ENCODE measurements at places on chromosomes 12 and 14.
A peak's percentile ranks its signal among the peaks of the same experiment; 100 is the strongest.

- DNase-seq, result no peak
Measured at GRCh38 chr14:96953087-96953874, 156.1 kb downstream of the VRK1 start.

DNA sequence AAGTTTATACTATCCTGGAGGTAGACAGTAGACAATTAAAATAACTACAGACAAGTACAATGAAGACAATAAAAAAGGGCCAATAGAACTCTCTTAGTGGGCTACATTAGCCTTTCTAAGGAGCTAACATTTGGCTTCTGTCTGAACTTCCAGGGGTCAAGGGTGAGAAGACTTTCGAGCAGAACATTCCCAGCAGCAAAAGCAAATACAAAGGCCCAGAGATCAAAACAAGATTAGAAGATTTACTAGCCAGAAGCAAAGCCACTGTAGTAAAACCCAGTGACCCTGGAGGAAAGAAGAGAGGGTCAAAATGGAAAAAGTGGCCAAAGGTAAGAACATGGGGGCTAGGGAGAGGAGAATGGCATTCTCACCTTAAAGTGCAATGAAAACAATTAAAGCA lies 63.2 kb downstream of the ATP2B1 start:
- no peak for DNase-seq

GRCh38 chr14:36986407-36986806 lies 186.0 kb downstream of the SLC25A21 start:
- DNase-seq, result no peak

DNA sequence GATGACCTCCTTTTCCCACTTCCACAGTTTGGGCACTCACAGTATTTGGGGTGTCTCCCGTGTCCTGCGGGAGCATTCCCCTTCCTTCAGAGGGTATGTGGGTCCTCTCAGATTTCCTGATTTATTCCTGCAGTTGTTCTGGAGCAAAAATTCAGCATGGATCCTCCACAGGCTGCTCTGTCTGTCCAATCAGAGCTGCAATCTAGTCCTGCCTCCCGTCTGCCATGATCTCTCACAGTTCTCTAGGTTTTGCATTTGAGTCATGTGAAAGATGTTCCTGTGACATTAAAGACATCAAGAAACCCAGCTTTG lies 435.9 kb downstream of the TMTC2 start:
- DNase-seq, result no peak

- no peak for DNase-seq
Measured at GRCh38 chr12:127268706-127269425, 998.1 kb upstream of the TMEM132C start.

DNA sequence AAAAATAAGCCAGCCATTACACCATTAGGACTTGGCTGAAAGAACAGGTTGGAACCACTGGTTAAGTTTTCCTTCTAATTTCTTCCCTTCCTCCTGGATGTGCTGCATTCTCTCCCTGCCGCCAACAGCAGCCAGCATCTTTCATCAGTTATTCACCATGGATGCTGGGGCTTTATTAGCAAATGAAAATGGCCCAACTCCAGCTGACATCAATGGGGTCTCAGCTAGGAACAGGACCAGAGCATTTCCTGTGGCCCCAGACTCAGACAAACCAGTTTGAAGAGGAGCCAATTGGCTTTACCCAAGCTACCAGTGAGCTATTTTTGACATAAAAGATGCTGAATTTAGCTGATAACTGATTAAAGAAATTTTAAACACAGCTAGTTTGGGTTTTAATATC lies 26.0 kb upstream of the TBX5 start:
- DNase-seq, result no peak

GRCh38 chr12:83261998-83262397 lies 575.3 kb downstream of the TMTC2 start:
- DNase-seq, result no peak

DNA sequence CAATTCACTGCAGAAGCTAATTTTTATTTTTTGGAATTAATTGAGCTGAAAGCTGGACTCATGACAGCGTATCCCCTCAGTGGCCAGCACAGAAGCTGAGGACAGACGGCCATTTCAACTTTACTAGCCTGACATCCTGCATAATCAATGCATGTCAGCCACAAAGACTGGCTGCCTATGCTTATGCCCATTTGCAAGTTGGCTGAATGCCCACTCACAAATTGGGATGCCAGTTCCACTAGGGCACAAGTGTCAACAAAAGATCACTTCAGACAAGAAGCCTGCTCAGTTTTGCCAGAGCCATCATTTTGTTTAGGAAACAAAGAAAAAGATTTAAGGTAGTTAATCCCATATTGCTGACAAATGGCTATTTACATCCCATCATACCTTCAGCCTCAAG lies 417.6 kb downstream of the NOVA1 start:
- no peak for DNase-seq

- DNase-seq, result no peak
Measured at GRCh38 chr12:1821805-1822204, 1.4 kb downstream of the LRTM2 start.

DNA sequence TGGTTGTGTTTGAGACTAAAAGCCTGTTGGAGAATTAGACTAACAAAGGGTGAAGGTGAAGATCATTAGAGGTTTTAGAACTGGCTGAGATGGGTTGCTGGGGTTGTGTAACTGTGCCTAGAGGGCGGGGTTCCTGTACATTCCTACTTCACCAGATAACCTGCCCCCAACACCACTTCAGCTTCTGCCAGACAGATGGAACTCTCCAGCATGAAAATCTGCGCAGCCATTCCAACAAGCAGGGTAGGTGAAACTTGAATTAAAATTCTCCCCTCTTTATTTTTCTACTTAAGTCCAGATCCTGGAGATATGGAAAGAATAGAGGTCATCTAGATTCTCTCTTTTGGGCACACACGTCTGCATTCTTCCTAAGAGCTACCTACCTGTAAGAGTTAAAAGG lies 6.0 kb downstream of the FOXG1 start:
- no peak for DNase-seq

DNA sequence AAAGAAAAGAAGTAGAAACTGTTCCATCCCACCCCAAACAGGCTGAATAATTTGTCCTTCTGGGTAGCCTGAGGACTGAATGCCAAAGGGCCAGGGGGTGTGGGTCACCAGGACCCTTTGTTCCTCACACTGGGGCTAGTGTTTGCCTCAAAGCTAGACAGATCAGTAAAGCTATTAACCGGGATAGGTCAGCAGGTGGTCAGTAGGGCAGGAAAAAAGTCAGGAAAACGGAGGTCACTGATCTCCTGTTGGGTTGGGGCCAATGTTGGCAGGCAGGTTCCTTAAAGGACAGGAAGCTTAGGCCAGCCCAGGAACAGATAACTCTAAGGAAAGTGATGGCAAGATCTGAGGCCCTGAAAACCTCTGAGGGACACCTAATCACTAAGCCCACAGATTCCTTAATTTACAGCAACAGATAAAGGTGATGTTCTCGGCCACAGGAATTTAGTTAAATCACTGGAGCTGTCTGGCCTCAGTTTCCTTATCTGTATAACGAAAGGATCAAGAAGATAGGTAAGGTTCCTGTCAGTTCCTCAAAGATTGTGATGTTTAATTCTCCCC lies 22.7 kb upstream of the TMPO start:
- DNase-seq, result no peak

DNA sequence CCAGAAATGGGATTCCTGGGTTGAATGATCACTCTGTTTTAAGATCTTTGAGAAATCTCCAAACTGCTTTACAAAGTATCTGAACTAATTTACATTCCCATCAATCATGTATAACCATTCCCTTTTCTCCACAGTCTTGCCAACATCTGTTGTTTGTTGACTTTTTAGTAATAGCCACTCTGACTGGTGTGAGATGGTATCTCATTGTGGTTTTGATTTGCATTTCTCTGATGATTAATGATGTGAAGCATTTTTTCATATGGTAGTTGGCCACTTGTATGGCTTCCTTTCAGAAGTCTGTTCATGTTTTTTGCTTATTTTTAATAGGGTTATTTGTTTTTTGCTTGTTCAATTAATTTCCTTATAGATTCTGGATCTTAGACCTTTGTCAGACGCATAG lies 211.8 kb upstream of the AVPR1A start:
- DNase-seq, result no peak

DNA sequence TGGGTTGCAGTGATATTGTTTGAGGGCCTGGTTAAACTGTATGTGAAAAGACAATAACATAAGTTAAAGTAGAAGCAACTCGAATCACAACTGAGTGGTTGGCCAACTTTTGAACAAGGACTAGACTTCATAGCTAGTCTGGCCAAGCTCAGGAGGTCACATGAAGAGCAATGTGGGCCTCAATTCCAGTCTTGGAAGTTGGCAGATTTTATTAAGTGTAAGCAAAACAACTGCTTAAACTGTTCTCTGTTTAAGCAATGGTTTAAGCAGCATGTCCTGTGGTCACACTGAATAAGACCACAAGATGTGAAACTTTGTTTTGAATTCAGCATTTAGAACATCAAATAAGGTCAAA lies 100.4 kb downstream of the TMTC3 start:
- DNase-seq, result peak; percentile 50

- DNase-seq, result no peak
Measured at GRCh38 chr12:132236930-132237771, 92.2 kb downstream of the GALNT9 start.

GRCh38 chr14:63563370-63564026 lies 20.3 kb upstream of the PPP2R5E start:
- DNase-seq, result no peak

- peak; percentile 66 for DNase-seq
Measured at GRCh38 chr12:112837629-112838197, 46.2 kb downstream of the RPH3A start.

- peak; percentile 29 for DNase-seq
Measured at GRCh38 chr14:53894456-53894855, 62.2 kb downstream of the BMP4 start.

DNA sequence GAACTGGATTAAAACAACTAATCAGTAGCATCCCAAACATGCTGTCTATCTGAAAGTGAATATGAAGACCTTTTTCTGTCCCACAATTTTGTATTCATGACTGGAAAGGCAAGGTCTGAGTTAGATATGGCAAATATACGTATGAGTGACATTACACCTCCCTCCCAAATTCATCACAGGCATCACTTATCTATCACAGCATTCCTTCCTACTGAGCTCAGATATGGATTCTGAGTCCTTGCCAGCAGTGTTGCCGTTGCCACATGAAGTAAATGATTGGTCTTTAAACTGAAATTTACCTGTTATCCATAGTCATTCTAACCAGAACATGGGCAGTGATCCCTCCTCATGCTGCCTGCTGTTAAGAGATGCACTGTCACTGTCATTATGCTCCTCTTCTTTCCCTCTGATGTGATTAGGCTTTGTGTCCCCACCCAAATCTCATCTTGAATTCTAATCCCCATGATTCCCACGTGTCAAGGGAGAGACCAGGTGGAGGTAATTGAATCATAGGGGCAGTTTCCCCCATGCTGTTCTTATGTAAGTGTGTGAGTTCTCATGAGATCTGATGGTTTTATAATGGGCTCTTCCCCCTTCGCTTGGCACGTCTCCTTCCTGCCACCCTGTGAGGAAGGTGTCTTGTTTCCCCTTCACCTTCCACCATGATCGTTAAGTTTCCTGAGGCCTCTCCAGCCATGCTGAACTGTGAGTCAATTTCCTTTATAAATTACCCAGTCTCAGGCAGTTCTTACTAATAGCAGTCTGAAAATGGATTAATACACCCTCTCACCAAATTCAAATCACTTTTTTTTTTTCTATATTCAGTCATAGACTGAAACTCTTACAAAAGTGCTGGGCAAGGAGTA lies 288.4 kb downstream of the NUAK1 start:
- no peak for DNase-seq

- peak; percentile 36 for DNase-seq
Measured at GRCh38 chr14:65958664-65959562, 527.3 kb upstream of the CCDC196 start.

DNA sequence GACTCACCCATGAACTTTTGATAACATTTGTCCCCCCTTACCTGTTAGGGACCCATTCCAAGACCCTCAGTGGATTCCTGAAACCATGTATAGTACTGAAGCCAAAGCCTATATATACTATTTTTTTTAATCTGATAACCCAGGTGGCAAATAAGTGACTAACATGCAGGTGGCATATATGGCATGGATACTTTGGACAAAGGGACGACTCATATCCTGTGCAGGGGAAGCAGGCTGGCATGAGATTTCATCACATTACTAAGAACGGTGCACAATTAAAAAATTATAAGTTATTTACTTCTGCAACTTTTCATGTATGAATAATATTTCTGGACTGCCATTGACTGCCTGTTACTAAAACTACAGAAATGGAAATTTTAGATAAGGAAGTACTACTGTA lies 880.1 kb upstream of the FBXO33 start:
- DNase-seq, result peak; percentile 1

DNA sequence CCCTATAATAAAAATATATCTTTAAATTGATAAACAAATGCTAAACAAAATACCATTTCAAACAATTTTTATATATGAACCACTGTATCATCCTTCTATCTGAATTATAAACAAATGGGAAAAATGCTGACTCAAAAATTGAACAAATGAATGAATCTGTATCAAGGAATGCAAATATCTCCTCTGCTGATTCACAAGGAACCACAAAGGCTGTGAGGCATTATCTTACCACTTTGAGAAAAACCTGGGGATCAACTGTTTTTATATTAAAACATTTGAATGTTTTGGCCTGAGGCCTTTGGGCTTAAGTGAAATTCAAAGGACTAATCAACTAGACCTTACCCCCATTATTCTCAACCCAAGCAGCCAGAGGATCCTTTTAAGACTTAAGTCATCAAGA lies 86.3 kb downstream of the EML5 start:
- no peak for DNase-seq

GRCh38 chr12:83143950-83144349 lies 457.2 kb downstream of the TMTC2 start:
- no peak for DNase-seq

DNA sequence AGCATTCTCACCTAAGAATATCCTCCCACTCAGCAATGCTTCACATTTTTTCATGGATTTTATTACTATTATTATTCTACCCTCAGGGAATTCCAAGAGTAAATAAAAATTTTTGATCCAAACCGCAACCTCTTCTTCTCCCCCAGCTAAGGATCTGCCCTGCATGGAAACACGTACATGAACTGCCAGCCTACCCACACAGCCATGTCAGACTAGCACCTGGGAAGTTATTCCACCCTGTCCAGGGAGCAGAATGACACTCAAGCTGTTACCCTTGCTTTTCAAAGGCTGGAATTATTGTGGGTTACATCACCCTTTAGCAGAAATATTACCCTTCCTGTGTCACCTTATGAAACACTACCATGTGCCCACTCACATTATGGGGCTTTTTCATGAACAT lies 227.3 kb upstream of the USP15 start:
- no peak for DNase-seq

DNA sequence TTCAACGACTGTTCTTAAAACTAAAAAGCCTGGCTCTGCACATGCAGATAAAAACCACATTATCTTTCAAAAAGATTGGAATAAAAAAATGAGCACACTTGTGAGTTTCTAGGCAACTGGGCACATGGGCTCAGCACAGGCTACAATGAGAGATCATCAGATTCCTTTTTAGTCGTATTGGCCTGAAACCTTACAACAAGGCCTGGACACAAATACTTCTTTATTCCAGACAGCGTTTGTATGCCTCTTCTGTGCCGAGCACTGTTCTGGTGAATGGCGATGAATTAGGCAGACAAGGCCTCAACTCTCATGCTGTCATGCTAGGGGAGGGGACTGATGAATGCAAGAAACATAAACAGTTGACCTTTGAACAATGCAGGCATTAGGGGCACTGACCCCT lies 463.0 kb downstream of the AACS start:
- no peak for DNase-seq

All from ACHN (cell line).